Activated naive CD4-positive, alpha-beta T cell treated with Interleukin-2 at 50 U/mL for 16 hours (primary cell): ENCODE measurements at places on chromosomes 1 and 21.

- no peak for DNase-seq
Measured at GRCh38 chr1:19219451-19219850, 9.4 kb upstream of the UBR4 start.

DNA sequence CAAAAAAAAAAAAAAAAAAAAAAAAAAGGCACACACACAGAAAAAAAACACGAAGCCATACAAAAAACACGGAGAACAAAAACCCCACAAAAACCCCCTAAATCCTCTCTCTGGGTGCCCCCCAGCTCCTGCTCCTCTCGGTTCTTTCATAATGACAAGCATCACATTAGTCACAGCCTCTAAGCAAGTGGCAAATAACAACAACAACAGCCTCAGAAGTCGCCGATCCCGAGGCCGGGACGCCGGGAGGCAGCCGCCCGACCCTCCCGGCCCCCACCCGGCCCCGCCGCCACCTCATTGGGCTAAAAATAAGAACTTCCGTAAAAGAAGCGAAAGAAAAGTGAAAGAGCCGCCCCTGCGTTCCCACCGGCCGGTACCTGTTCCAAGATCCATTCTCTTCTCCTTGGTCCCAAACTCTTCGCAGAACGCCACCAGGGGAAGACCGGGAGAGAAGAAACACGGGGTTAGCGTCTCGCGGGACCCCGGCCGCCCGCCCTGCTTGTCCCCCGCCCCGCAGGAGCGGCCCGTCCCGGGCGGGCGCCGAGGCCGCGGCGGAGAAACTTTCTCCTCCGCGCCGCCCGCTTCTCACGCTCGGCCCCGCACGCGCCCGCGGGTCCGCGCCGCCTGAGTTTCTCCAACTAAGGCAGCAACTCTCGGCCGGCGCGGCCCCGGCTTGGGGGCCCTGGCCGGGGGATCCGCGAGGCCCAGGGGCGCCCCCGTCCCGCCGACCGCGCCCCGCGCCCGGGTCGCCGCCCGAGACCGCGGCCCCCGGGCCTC, 102.8 kb downstream of the CASZ1 start:
- peak; percentile 41 for DNase-seq

- DNase-seq, result no peak
Measured at GRCh38 chr1:24795236-24795635, 50.0 kb downstream of the CLIC4 start.

GRCh38 chr1:171515299-171515698, 30.0 kb downstream of the PRRC2C start:
- no peak for DNase-seq

GRCh38 chr1:213176341-213176740, 125.3 kb downstream of the RPS6KC1 start:
- no peak for DNase-seq

DNA sequence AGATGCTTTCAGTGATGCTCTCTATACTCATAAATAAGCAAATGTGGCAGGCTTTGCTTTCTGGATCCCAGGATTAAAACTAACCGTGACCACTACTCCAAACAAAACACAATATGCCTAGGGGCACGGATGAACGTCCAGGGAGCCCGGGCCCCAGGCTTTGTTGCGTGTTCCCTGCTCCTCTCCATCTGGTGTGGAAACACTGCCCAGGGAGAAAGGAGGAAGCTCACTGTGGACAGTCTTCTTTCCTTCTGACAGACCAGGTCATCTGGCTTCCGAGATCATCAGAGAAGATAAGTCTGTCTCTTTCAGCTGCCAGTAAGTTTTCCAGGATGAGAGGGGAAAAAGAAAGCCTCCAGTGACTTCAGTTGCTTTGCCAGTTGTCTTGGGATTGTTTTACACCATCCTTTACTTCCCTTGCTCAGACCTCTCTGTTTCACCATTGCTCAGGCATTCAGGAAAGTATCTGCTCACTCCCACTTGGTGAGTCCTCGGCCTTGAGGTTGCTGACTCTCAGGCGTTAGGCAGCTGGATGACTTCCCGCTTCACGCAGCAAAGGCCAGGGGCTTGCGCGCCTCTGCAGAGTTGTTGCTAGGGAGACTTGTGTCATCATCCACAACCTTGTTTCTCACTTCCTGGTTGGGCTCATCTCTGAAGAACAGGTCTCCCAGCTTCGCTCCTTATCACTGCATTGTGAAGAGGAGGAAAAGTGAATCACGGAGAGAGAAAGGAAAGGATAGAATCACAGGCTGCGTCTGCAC, 20.6 kb upstream of the PGD start:
- DNase-seq, result no peak

- peak; percentile 27 for DNase-seq
Measured at GRCh38 chr1:192807211-192808162, 1.4 kb upstream of the RGS2 start.

DNA sequence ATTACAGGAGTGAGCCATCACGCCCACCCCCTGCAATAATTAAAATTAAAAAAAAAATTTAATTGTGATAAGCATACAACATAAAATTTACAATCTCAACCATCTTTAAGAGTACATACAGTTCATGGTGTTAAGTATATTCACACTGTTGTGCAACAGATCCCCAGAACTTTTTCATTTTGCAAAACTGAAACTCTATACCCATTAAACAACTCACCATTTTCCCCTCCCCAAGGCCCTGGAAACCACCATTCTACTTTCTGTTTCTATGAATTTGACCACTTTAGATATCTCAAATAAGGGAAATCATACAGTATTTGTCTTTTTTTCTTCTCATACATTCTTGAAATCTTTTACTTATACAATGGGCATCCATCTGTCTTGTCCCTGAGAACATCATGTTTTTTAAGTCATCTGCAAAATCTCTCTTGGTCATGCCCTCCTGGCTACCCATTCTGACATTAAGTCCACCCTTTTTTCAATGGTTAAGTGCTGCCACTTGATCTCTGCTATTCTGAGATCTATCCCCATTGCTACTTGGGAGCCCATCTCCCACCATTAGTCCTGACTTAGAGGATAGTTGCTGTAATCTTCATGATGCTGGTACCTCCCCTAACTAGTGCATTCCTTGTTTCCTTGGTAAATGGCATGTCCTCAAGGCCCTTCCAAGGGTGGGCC, 39.4 kb upstream of the ZFYVE9 start:
- no peak for DNase-seq

- no peak for DNase-seq
Measured at GRCh38 chr1:217274927-217275654, 355.8 kb downstream of the GPATCH2 start.

DNA sequence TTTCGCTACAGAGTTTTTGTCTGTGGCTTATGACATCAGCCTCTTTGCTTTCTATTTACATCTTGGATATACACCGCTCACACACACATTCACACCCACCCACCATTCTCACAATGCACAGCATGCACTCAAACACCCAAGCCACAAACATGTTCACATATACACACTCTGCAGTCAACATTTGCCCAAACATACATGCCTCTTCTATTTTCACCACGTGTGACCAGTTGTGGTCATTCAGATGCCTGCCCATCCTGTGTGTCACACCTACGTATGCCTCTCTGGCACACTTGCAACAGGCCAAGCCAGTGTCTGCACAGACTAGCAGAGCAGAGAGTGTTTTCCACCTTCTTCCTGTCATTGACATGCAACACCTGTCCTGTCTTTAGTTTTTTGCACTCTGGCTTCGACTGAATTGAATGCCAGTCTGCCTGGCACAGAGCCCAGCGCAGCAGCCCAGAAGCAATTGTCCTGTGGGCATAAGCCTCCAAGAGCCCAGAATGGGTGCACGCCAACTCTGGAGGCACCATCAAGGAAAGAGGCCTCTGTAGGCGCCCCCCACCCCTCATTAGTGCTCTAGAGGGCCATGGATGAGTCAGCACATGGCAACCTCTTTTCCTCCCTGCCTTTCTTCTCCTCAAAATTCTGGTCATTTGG, 37.7 kb upstream of the LRRN2 start:
- no peak for DNase-seq

GRCh38 chr1:63912643-63913042, 138.8 kb downstream of the ROR1 start:
- DNase-seq, result no peak

DNA sequence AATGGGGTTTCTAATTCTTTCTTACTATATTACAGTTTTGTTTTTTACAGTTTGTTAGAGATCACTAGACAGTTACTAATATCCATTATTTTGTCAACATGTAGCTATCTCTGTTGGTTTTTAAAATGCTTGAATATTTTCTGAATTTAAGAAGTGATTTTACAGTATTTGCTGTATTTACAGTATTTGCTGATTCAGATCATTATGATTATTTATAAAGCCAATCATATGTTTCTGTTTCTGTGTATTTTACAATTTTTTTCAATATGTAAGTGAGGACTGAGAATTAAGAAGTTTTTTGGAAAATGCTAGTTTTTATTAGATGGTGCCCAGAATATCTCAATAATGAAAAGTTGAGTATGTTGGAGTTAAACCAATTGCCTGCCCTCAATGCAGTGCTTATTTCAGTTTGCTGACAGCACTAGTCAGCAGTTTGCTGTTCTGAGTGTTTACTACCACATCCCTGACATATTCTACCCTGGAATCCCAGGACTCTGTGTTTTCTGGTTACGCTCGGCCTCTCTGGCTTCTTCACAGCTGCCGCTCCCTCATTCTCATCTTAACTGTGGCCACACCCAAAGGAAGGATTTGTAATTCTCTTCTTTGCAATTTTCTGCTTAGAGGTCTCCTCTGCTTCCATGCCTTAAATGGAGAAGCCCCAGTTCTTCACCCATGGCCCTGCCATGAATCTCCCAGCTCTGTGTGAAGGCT, 68.0 kb upstream of the BACH1 start:
- no peak for DNase-seq

DNA sequence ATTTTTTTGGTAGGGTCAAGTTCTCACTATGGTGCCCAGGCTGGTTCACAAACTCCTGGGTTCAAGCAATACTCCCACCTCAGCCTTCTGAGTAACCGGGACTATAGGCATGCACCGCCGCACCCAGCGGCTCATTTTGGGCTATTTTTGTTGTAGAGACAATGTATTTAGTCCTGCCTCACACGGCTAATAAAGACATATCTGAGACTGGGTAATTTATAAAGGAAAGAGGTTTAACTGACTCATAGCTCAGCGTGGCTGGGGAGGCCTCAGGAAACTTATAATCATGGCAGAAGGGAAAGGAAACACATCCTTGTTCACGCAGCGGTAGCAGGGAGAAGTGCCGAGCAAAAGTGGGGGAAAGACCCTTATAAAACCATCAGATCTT, 4.2 kb downstream of the CELA2A start:
- DNase-seq, result no peak

DNA sequence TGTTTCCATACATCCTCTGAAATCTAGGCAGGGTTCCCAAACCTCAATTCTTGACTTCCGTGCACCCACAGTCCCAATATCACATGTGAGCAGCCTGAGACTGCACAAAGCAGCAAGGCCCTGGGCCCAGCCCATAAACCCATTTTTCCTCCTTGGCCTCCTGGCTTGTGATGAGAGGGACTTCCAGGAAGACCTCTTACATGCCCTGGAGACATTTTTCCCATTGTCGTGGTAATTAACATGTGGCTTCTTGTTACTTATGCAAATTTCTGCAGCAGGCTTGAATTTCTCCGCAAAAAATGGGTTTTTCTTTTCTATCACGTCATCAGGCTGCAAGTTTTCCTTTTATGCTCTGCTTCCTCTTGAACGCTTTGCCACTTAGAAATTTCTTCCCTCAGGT, 3.3 kb upstream of the PIGK start:
- no peak for DNase-seq

DNA sequence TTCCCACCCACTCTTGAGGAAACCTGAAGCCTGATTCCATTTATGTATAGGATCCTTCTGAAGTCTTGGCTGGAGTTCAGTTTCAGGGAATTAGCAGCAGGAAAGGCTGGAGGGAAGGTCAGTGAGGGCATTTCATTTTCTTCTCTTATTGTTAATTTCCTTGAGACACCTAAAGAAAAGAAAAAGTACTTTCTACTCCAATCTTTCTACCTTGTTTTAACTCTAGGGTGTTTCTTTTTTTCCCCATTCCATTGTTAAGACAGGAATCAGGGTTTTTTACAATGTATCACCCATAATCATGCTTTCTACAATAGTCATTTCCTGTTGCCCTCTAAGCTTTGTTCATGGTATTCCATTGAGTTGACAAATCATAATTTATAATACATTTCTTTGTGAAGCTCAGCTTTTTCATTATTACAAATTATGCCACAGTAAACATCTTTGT, 27.4 kb downstream of the SNRPE start:
- DNase-seq, result no peak

GRCh38 chr1:115757856-115758255, 10.7 kb downstream of the CASQ2 start:
- DNase-seq, result no peak

- DNase-seq, result no peak
Measured at GRCh38 chr1:59765011-59765730, 49.6 kb upstream of the HOOK1 start.

DNA sequence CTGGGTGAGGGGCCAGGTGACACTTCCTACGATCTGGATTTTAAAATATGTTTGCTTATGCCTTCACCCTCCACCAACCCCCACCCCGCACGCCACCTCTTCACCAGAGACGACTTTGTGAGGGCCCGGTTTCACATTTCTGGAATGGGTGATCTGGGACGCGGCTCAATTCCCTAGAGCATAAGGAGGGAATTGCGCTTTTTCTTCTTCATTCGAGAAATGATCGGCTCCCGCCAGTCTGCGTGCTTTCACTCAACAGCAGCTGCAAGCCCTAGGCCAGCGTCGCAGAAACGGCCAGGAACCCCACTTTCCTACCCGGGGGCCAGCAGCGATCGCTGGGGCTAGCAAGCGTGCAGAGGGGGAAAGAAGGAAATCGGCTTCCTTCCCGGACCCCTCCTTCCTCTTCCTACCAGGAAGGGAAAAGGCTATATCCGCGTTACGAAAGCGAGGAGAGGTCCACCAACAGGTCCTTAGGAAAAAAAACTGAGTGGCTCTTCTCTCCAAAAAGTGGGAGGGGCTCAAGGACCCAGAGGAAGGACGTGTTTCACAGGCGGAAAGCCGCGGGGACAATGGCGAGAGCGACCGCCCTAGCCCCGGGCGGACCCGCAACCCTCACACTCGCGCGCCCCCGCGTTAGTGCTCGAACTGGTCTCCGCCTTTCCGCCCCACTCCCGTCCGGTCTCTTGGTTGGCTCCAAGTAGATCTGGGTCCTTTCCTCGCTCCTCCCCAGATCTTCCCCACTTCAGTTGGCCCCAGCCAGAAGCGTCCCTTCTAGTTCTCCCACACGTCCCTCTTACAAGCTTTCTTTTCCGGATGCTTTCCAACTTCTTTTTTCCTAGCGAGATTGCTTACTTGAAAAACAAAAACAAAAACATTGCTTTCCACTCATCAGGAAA, 1.1 kb upstream of the ADAMTS1 start:
- no peak for DNase-seq

GRCh38 chr1:170063109-170063826, 11.2 kb downstream of the KIFAP3 start:
- DNase-seq, result no peak

- no peak for DNase-seq
Measured at GRCh38 chr1:225980005-225980836, 18.9 kb downstream of the SDE2 start.
